ENCODE measurements at places on chromosomes 12 and 14.

DNA sequence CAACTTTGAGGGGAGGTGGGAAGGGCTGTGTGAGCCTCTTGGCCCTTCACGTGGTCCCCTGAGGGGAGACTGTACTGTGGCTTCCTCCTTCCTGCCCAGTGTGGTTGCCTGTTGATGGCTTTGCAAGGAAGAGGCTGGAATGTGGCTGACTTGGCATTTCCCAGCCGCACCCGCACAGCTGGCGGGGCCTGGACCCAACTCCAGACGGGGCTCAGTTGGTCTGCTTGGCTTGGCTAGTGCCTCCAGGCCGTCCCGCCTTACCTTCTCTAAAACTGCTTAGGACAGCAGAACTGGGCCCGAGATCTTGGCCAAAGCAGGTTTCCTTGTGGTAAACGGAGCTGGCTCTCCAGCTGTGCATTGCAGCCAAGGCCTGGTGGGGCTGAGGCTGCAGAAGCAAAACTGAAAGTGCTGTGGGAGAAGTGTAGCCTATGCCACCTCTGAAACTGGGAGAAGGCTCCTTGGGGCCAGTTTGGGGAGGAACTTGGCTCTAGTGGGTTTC, 139.5 kb downstream of the SMOC1 start:
- no peak for DNase-seq

DNA sequence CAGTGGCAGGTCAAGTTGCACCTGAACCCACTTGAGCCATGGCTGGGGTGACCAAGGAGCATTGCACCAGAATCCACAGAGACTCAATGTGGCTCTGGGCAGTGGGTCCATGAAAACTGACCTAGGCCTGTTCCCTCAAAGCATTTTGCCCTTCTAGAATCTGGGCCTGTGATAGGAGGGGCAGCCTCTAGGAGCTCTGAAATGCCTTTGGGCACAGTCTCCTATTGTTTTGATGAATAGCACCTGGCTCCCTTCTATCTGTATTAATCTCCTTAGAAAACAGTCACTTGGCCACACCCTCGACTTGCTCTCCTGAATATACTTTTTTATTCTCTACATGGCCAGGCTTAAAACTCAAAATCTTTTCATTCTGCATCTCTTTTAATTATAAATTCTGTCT, 14.1 kb upstream of the KRAS start:
- DNase-seq = no peak

GRCh38 chr12:32312049-32312670, 87.2 kb upstream of the FGD4 start:
- DNase-seq = no peak

DNA sequence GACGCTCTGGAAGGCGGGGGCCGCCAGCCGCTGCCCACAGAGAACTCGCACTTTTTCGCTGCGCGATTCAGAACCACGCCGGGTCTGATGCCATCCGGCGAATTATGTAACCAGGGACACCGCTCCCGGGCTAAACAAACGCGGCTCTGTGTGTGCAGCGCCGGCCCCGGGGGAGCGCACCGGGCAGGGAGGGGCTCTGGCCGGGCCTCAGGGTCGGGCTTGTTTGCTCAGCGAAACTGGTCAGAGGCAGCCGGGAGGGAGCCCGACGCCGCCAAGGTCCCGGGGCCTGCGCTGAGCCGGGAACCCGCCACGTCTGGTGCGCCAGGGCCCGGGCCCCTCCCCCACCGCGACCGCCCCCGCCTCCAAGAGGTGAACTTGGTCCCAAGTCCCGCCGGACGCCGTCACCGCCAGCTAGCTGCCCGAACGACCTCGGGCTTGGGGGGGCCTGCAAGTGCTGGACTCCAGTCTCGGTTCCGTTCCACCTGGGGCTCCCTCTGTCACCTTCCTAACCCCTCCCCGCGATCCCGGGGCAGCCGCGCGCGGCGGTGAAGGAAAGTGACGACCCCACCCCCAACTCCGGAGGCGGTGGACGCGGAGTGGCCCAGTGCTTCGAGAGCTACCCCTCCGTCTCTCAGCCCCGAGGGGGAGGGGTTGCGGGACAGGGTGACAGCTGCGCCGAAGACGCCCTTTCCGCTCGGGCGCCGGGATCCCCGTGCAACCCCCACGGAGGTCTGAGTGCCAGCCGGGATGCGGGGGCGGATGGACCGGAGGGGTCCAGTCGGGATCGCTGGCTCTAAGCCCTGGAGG, 848 bp downstream of the CTDSP2 start:
- no peak for DNase-seq

- no peak for DNase-seq
Observed at GRCh38 chr12:94699801-94700200, 49.4 kb upstream of the TMCC3 start.

GRCh38 chr12:124328636-124329035, 33.7 kb downstream of the RFLNA start:
- no peak for DNase-seq

DNA sequence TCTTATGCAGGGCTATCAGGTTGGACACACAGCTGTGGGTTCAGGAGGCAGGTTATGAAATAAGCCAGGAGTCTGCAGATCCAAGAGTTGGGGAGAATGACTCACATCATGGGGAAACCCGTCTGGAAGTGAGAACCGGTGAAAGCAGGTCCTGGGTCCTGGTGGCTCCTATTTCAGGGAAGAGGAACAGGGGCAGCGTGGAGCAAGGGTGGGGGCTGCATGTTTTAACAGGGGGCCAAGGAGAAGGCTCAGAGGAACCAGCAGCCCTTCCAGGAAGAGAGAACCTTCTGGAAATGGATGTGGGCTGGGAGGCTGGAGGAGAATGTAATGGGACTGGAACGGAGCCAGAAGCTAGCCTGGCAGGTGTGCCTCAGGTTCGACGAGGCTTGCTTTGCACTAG, 7.8 kb upstream of the KRT74 start:
- DNase-seq = no peak

GRCh38 chr12:124923905-124924734, 9.7 kb upstream of the UBC start:
- DNase-seq = no peak

DNA sequence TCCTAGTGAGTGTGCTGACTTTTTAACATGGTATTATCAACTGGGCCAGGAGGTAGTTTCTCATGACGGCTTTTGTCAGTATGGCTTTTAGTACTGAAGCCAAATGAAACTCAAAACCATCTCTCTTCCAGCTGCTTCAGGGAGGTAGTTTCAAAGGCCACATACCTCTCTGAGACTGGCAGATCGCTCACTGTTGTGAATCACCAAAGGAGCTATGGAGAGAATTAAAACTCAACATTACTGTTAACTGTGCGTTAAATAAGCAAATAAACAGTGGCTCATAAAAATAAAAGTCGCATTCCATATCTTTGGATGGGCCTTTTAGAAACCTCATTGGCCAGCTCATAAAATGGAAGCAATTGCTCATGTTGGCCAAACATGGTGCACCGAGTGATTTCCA, 141.1 kb downstream of the HMGA2 start:
- no peak for DNase-seq

DNA sequence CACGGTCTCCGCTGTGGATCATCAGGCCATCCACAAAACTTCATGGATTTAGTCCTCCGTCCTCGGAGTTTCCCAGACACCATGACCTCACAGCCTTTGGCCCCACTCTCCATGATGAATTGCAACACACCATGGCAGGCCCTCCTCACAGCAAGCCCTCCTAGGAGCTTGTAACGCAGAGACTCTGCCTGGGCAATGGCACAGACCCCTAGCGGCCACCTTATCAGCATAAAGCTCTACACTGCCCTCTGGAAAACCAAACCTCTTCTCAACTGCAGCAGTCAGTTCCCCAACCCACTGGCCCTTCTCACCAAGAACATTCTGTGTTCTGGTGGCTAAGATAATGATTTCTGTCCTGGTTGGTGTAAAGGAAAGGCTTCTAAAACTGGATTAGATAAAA, 238.4 kb upstream of the USP15 start:
- DNase-seq = no peak

- DNase-seq = no peak
Observed at GRCh38 chr14:68780358-68781160, 12.3 kb downstream of the ZFP36L1 start.

DNA sequence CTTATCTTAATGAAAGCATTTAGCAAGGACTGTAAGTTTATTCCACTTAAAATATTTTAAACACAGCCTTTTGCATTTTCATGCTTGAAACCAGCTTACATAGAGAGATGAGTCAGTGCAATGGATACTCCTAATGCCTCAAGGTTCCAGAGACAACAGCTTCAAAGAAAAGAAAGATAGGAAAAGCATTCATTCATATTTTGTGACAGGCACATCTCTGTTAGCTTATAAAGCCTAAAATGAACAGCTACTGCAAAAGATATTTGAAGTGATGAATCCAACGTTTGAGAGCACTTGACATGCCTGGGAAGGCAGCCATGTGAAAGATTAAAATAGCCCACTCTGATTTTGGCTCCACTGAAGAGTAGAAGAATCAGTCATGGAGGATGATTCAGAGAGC, 814.5 kb downstream of the RPS29 start:
- DNase-seq = no peak

DNA sequence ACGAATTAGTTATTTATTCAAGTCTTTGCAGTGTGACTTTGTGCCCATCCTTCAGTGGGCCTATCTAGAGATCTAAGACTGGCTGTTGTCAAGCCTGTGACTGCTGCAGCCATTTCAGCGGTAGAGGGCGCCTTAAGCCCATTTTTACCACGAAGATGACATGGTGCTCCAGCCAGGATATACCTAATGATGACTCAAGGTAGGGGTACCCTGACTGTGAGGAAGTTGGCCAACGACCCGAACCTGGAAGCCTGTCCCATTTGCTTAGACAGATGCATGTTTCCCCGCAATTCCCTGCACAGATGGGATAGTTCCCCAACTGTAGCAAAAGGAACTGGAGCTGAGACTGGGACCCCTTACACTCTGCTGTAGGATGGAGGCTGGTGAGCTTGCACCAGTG, 41.3 kb downstream of the RAB3IP start:
- no peak for DNase-seq

- DNase-seq = no peak
Observed at GRCh38 chr12:62827042-62827441, 107.9 kb downstream of the PPM1H start.

DNA sequence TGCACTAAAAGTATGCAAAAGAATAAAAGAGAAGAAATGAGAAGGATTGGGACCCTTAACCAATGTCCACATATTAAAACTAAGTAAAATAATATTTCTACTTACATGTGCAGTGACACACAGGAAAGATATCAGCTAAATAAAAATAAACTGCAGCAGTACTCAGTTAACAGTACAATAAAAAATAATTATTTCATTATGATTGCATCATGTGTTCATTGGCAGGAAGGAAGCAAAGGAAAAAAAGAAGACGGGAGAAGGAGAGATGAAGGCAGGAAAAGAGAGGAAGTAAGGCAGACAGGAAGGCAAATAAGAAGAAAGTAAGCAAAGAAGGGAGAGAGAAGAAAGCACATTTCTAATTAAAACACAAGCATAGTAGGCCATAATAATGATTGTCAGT, 33.0 kb downstream of the RASSF9 start:
- no peak for DNase-seq

- DNase-seq = no peak
Observed at GRCh38 chr12:115872212-115872611, 405.3 kb downstream of the MED13L start.

DNA sequence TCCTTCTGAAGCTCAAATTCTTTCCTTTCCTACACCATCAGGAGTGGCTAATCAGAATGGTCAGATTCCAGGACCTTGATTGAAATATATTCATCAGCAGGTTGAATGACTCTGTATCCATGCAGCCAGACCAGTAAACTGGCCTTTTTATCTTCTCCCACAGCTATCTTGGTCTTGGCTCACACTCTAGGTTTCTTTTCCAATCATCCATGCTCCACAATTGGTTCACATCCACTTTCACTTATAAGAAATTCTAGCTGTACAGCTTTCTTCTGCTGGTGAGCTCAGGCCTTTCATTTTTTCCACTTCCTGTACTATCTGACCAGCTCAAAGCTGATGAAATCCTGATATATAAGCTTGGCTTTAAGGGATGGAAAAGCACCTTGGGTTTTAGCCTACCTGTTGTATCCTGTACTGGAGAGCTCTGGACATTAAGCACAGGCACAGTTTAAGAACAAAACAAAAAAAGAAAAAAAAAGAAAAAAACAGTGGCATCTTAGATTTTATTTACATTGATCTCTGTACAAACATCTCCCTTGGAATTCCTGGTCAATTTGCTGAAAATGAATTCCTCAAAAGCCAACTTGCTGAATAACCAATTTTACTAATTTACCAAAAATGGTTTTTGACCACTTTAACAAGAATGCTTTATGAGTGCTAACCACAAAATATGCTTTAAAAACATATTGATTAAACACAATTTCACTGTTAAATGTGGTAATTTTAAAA, 91.6 kb upstream of the PAWR start:
- DNase-seq = no peak

- DNase-seq = no peak
Observed at GRCh38 chr12:48447755-48448154, 24.6 kb upstream of the ANP32D start.

GRCh38 chr12:117968151-117968789, 520 bp downstream of the KSR2 start:
- DNase-seq = no peak

- DNase-seq = no peak
Observed at GRCh38 chr14:42626986-42627385, 1020.3 kb downstream of the LRFN5 start.

DNA sequence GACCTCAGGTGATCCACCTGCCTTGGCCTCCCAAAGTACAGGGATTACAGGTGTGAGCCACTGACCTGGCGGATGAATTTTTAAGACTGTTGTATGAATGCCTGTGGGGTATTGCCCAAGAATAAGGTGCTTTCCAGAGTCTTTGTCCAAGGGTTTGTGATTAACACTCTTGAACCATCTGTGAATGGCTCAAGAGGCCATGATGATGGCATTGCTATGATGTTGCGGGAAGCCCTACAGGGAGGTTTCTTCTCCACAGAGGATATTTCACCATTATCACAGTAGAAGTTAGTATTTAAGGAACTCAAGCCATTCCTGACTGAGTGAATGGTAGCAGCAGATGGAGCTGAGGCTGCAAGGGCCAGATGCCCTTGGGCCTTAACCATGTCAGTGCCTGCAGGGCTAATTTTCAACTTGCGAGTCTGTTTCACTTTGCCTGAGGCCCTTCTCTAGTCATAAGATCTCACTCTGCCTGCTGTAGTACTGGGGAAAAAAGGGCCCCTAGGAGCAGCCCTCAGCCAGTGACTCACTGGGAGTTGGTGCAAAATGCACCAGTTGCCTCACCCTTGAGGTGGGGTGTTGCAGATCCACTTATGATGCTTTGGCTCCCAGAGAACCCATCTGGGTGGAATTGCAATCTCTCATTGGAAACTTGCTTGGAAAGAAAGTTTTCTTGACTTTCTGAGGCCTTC, 108.6 kb upstream of the FLRT2 start:
- DNase-seq = no peak

GRCh38 chr12:47124451-47124850, 44.7 kb upstream of the AMIGO2 start:
- no peak for DNase-seq

- DNase-seq = no peak
Observed at GRCh38 chr12:120249875-120250795, 15.4 kb downstream of the PXN start.

- DNase-seq = no peak
Observed at GRCh38 chr12:72315858-72316257, 43.7 kb downstream of the TRHDE start.

GRCh38 chr12:46233423-46233822, 35.4 kb downstream of the SLC38A1 start:
- no peak for DNase-seq
